ENCODE measurements at places on chromosomes 11 and 22.

DNA sequence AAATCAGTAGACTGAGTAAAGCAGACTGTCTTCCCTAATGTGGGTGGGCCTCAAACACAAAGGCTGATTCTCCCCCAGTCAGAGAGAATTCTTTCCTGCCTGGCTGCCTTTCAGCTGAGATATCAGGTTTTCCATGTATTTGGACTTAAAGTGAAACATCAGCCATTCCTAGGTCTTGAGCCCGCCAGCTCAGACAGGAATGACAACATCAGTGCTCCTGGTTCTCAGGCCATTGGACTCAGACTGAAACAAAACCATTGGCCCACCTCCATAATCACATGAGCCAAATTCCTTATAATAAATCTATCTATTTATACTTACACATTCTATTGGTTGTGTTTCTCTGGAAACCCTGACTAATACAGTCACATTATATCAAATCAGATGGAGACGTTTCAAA is 56.7 kb upstream of the CLPB start:
- DNase-seq: no peak

DNA sequence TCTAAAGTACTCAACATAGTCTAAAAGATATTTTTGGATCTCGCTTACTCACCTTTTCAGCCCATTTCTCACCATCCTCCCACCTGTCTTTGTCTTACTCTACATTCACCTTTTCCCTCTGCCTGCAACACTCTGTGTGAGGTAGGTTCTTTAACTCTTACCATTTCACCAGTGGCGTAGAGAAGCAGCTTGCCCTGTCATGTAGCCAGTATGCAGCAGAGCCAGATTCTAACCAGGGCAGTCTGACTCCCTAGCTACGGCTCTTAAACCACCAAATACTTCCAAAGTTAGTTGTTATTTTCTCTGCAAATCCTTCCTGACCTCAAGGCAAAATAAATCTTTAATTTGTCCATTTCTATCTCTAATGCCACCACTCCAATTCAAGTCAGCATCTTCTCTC is 7.5 kb downstream of the ALG8 start:
- no peak for DNase-seq

- no peak for DNase-seq
Measured at GRCh38 chr22:35074583-35074982, 8.6 kb downstream of the ISX start.

- no peak for DNase-seq
Measured at GRCh38 chr11:93740031-93740729, 1.1 kb downstream of the TAF1D start.

DNA sequence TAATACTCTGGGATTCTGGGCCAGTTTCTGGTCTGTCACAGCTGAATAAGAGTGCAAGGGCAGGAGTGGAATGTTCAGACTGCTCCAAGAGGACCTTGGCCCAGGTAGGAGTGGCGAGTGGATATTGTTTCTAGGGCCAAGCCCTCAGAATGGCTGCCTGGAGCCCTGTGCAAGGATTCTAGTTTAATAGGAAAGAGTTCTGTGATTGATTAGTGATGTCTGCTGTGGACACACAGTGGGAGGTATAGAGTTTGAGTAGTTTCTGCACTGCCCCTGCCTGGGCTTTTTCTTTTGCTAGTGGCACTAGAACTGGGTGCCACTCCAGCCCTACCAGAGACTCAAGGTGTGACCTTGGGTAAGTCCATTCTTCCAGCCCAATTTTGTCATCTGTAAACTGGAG is 9.7 kb upstream of the MPPED1 start:
- DNase-seq: no peak

GRCh38 chr11:44634401-44635281 is 69.2 kb downstream of the CD82 start:
- peak; percentile 90 for DNase-seq

DNA sequence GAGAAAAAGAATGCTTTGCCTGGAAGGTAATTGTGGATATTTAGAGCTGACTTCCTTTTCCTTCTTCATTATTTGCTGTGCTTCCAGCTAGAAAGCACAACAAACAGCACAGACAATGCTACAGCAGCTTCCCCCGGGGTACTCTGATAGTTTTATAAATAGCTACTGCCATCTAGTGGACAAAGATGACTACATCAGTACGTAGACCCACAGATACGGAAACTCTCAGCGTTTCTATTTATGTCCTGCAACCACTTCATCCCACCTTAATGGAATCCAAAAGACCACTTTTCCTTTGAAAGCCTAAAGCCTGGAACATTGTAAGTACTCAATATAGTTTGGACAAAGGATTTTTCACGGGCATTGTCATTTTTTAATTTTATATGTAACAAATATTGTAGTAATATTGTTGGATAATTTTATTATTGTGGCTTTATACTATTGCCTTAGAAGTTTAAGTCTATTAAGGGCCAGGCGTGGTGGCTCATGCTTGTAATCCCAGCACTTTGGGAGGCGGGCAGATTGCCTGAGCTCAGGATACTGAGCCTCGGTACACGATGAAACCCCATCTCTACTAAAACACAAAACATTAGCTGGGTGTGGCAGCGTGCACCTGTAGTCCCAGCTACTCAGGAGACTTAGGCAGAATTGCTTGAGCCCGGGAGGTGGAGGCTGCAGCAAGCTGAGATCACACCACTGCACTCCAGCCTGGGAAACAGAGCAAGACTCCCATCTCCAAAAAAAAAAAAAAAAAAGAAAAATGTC is 7.5 kb downstream of the HSPA8 start:
- DNase-seq: peak; percentile 75

DNA sequence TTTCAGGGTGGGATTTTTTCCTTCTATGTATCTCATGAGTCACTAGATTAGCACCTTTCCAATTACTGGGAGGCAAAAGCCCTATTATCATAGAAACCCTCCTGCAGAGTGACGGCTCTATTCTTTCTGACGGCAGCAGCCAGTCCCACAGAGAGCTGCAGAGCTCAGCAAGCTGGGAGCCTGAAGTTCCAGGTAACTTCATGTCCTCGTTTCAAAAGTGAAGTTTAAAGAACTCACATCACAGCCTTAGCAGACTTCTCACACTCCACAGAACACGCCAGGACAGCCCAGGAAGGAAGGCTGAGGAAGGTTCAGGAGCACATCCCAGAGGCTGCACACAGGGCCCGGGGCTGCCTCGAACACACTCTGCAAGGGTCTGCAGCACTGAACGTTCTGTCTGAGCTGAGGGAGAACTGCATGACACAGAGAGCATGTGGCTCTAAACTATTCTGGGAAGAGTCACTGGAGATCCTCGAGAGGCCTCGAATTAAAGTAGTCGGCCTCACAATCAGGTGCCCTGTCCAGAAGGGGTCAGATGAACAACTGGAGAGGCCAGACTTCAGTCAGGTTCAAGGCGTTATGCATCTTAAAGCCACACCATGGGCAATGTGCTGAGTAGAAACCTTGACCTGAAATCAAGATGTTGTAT is 104.2 kb upstream of the DRD2 start:
- DNase-seq: no peak

- DNase-seq: no peak
Measured at GRCh38 chr11:16832193-16832539, 93.7 kb downstream of the C11orf58 start.
